ENCODE measurements at places on chromosomes 12 and 14.

DNA sequence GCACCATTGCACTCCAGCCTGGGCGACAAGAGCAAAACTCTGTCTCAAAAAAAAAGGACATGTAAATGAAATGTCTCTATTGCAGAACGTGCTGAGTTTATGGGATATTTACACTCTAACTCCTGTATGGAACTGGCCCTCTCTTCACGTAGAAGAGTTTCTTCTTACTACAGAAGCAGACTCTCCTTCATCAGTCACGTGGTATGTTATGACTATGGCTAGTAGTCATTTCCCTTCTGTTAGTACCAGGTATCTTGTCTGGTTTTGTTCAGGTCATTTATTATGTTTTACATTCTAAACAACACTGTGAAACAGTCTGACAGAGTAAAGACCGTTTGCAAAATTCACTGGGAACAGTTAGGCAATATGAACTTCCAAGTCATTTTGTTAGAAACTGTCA lies 20.3 kb downstream of the KNTC1 start:
- no peak for DNase-seq

DNA sequence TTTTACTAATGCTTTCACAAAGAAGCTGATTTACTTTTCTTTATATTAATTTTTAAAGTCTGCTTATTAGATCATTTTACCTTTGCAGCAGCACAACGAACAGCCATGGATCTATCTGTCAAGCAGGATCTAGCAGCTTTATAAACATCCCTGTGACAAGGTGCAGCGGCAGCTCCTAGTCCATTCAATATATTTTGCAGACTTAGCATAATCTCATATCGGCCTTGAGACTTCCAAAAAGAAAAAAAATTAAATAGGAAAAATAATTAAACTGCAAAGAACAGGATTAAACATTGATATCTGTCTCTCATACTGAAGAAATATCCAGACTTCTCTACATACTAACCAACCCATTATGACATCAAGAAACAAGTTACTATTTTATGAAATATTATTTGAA lies 25.2 kb downstream of the HEATR5A start:
- no peak for DNase-seq

- DNase-seq, result no peak
These were observed 23.7 kb downstream of the LEMD3 start for GRCh38 chr12:65192963-65193516.

DNA sequence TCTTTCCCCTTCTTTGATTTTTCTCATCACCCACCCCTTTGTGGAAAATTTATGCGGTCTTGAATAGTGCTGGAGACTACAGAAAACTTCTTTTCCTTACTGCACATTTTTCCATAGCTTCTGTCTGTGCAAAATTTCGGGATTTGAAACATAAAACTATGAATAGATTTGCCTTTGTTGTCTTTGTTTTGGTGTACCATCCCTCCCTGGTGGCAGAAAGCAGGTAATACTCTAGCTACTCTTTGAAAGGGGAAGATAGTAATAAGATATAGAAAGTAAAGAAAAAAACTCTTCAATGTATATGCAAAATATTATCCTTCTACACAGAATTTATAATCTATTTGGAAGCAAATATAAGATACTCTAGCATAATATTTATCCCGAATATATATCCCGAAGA lies 79.1 kb upstream of the LMO3 start:
- DNase-seq, result no peak

- DNase-seq, result no peak
These were observed 5.5 kb downstream of the SLC25A47 start for GRCh38 chr14:100328495-100329163.

DNA sequence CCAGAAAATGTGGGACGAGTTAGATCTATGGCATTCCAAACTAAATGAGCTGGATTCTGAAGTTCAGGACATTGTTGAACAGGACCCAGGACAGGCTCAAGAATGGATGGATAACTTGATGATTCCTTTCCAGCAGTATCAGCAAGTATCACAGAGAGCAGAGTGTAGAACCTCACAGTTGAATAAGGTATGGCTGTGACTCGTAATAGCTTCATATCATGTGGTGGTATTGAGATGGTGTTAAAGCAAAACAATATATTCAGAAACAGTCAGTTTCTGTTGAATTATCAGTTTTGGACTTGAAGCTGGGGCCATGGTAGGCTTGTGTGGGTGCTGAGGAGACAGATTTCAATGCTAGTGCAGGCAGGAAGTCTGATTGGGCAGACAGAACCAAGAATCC lies 213.7 kb downstream of the ESR2 start:
- no peak for DNase-seq

- DNase-seq, result no peak
These were observed 7.7 kb downstream of the ANKRD33 start for GRCh38 chr12:51895378-51896135.

DNA sequence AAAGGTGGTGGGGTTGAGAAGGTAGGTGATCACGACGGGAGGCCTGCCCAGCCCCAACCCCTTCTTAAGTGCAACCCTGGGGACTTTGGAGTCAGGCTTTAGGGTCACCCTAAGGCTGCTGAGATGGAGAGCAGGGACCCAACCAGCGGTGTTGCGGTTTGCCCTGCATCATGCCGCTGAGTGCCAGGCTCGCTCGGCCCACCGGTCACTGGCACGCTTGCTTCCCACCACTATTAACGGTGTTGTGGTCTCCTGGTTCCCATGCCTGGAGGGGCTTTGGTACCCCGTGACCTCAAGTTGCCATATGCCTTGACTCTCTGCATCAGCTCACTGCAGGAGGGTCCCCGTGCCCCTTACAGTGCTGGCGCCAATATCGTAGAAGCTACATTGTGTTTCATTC lies 18.4 kb upstream of the MEG3 start:
- DNase-seq, result no peak

- no peak for DNase-seq
These were observed 91.9 kb upstream of the DHRS4 start for GRCh38 chr14:23861666-23862065.

- no peak for DNase-seq
These were observed 35.1 kb upstream of the KCNH3 start for GRCh38 chr12:49503674-49504180.

DNA sequence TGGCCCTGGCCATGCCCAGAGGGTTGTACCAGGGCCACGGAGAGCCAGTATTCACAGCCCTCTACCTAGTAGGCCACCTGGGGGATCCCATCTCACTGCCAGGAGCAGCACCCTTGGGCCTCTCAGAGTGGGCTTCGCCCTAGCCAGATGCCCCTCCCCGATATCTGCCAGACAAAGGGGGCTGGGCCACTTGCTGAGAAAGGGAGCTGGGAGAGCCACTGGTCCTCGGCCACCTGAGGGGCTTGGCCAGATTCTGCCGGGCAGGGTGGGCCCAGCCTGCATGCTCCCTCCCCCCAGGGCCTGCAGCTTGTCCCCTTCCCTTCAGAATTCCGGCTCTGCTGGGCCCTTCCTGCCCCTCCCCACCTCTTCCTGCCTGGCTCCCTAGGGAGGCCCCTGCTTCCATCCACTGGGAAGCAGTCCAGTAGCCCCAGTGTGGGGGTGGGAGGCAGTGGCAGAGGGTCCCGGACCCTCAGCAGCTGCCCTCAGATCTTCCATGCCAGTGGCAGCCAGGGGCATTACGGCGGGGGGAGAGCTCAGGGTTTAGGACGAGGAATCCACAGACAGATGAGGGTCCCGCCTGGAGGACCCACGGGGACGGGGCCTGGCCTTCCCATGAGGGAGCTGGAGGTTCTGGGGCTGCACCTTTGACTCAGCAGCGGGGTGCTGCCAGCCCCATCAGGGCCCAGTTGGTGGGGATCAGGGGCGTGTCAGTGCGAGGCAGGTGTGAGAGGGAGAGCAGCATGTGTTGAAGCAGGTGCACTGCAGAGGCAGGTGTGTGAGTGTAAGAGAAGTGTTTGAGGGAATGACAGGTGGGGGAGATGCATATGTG lies 2.4 kb downstream of the CRIP2 start:
- no peak for DNase-seq

- no peak for DNase-seq
These were observed 241.8 kb upstream of the ATP2B1 start for GRCh38 chr12:89950421-89950820.

DNA sequence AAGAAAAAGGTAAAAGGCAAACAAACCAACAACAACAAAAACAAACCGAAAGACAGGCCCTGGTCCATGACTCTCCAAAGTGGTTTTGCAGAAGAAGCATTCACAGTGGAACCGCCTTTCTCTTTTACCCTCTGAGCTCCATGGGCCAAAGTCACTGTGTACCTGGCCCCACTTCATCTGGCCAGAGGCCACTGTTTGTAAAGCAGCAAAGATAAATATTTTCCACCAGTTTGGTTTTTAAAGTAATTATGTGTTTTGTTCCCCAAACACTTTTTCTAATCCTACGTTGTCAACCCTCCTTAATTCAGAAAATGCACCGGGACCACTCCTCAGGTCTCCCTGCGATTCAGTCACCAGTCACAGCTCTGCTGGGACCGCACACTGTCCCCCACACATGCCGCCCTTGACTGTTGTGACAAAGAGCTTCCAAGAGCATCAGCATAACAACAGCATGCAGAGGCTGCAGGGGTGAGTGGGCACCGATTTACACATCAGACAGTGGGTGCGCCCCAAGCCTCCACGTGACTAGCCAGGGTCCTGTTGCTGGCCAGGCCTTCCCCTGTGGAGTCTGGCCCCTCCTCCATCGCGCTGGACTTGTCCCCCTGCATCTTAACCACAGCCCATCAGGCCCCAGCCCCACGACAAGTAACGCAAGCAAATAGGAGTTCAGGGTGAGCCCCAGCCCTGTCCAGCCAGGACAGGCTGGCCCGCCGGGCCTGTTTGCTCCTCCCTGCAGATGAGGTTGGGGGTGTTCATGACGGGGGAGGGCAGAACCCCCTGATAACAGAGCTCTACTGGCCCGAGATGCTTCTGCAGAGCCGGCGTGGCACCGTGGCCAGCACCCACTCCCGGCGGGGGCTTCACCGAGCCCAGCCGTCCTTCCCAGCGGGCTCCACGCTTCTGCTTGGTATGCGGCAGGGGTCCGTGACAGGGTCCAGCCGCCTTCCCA lies 65.2 kb upstream of the DIO3 start:
- DNase-seq, result no peak

- no peak for DNase-seq
These were observed 152.2 kb downstream of the CHST11 start for GRCh38 chr12:104608998-104609397.

DNA sequence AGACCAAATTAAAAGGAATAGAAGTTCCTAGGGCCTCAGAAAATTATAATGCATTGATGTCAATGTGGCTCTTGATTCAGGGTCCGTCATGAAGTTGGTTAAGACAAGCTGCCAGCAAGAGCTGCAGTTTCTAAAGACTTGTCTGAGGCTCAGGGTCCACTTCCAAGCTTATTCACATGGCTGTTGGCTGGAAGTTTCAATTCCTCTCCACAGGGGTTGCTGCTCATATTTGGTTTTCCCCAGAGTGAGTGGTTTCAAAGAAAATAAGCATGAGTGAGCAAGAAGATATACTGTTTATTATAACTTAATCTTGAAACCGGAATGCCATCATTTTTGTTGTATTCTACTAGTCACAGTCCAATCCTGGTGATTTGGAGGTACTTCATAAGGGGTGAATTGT lies 1247.4 kb downstream of the LRFN5 start:
- DNase-seq, result no peak

- no peak for DNase-seq
These were observed 99.4 kb downstream of the ETV6 start for GRCh38 chr12:11748903-11749302.

GRCh38 chr12:34121360-34121759 lies 99.1 kb downstream of the ALG10 start:
- no peak for DNase-seq

DNA sequence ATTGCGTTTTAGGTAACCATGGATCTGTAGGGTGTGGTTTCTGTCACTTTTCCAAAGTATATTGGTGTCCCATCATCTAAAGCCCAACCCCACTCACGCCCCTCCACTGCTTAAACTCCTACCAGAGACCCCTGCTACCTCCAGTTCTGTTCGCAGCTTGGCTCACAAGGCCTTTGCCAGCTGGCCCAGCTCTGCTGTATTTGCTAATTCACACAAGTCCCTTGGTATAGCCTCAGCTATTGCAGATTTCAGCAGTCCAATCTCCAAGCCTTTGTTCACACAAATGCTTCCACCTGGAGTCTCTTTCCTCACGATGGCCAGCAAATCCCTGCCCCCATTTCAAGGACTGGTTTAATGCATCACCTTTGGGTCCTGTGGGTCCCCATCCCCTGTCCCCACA lies 24.2 kb downstream of the ISCA2 start:
- DNase-seq, result no peak

- DNase-seq, result no peak
These were observed 4.2 kb upstream of the LIN7A start for GRCh38 chr12:80941916-80942315.

DNA sequence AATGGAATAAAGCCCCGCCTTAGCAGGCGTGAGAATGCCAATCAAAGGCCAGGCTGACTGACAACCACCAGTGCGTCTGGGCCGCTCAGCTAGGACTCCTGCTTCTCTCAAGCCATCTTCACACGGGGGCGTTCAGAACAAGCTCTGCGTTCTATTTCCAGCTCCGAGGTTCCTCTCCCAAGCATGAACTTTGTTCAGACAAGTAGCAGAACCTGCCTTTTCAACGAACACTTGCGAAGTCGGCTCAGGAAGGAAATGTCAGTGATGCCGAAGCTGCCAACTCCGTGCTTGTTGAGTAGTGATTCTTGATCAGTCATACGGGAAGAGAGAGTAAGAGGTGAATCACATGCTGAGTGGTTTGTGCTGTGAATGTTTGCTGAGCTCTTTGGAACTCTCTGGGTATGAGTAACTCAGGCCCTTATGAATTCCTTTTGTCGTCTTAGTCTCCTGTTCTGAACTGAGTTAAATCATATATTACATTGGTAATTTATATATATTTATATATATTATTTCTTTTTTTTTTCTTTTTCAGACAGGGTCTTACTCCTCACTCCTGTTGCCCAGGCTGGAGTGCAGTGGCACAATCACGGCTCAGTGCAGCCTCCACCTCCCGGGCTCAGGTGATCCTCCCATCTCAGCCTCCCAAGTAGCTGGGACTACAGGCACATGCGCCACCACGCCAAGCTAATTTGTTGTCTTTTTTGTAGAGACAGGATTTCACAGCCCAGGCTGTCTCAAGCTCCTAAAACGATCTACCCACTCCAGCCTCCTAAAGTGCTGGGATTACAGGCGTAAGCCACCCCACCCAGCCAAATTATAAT lies 29.4 kb upstream of the BCL7A start:
- no peak for DNase-seq

DNA sequence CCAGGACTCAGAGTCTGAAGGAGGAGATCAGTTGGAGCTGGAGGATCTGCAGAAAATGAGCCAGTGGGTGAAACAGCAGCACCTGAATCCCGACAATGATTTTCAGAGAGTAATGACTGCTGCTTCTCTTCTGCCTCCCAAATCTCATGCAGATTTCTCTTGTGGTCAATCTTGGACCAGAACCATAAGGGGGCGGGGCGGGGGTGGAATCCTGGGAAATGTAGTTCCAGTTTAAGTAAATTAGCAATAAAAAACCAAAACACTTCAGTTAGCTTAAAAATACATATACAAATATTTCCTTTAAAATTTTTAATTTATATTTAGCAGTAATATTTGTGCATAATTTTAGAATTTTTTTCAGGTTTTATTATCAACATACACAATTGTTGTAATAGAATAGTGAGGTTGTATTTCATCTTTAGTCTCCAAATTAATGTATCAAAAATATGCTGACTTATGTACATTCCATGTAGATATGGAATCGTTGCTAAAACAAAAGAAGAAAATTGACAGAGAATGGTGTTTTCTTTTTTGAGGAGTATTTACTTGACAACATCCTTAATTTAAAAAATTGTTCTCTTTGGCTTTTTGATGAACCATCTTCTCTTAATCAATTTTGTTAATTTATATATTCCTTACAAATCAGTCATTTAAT lies 223.5 kb upstream of the SYT10 start:
- DNase-seq, result no peak
